Lower lobe of right lung (tissue), 2 donors: ENCODE measurements at places on chromosomes 1 and 21.

DNA sequence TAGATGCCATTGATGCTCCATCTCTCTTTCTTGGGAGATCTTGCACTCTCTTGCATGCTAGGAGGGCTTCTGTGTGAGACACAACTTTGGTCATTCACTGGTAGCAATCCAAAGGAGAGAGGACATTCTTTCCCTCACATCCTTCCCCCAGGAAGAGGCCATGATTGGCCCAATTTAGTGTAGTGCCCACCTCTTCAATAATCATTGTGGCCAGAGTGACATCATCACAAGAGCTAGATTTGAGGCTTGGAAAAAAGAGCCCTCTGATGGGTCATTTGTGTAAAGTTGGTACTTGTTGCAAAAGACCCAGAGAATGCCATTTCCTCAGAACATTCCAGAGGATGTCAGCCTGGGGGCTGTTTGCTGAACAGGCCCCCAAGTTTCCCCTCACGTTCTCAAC is 30.2 kb downstream of the S100A6 start:
- DNase-seq: no peak

GRCh38 chr21:25558123-25558522 is 49.2 kb downstream of the MRPL39 start:
- no peak for DNase-seq

DNA sequence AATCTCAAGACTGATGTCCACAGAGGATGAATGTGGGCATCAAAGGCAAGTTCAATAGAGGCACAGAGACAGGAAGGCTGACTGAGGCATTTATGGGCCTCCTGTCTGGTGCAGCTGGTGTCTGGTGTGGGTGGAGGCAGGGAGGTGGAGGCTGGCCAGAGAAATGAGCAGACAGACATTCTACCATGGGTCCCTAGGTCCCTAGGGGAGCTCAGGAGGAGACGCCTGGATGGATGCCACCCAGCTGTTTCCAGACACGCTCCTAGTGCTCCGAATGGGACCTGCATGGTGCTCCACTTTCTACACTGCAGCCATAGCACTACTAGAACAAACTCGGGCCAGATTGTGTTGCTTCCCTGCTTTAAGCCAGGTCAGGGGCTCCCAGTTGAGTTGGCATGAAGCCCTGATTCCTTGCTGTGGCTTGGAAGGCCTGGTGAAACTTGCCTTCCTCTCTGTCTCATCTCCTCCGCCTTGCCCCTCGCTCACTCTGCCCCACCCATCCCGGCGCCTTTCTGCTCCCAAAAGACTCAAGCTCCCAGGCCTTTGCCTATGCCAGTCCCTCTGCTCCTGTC is 25.3 kb downstream of the PADI2 start:
- no peak for DNase-seq

- DNase-seq: no peak
Measured at GRCh38 chr1:9459816-9460407, 79.4 kb upstream of the SLC25A33 start.

DNA sequence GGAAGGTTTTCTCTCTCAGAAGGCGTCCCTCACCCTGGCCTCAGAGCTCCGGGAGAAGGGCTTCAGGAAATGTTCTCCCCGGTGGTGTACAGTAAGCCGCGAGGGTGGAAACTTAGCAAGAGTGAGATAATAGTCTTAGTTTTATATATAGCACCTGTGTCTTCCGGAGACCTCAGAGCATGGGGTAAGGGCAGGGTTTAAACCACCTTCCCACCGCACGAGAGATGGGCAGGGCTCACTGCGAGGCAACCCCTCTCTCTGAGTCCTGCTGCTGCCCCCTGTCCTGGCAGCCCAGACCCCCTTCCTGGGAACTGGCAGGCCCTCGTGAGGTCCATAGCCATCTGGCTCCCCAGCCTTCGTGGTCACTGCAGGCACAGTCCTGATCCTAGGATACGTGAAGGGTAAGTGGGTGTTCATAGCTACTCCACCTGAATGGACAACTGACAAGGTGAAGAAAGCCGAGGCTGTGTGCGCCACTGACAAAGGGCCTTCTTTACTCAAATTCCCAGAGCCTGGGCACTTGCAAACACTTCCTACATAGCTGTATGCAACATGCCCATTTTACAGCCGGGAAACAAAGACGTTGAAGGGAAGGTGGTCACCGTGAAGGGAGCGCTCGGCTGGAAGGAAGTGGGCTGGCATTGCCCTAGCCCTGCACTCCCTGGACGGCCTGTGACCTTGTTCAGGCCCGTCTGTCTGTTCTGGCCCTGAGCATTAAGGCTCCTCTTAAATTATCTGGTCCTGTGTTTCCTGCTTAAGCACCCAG is 26.9 kb downstream of the ITPKB start:
- no peak for DNase-seq

DNA sequence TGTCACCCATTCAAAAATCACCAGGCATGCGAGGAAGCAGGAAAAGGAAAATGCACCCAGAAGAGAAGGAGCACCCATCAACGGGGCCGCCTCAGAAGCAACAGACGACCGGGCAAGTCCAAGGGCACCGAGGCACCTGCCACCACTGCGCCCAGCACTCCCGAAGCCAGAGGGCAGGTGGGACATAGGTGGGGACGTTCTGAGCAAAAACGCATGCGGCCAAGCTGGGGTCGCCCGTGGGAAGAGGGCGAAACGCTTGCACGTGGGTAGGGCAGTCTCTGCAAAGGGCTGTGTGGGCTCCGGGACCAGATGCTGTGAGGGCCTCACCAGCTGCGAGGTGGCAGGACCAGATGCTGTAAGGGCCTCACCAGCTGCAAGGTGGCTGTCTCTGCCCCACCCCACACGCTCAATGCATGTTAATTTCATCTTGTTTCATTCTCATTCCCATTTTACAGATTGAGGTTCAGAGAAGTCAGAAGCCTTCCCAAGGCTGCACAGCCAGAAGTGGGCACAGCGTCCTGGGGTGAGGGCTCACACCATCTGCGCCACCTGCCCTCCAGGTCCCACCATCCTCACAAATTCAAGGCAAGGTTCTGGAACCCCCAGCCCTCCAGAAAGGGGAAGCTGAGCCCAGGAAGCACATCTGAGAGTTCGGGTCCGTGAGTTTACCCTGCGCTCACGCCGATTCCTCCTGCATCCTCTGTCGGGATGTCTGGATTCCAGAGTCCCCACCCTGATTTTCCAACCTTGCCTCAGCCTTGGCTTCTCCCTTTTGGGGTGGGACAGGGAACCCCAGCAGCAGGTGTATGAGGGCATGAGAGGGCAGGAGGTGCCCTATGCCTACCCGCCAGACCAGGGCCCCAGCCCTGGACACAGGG is 8.2 kb upstream of the SAMD11 start:
- DNase-seq: peak; percentile 30

GRCh38 chr1:168343566-168343965 is 62.9 kb downstream of the TBX19 start:
- DNase-seq: no peak

DNA sequence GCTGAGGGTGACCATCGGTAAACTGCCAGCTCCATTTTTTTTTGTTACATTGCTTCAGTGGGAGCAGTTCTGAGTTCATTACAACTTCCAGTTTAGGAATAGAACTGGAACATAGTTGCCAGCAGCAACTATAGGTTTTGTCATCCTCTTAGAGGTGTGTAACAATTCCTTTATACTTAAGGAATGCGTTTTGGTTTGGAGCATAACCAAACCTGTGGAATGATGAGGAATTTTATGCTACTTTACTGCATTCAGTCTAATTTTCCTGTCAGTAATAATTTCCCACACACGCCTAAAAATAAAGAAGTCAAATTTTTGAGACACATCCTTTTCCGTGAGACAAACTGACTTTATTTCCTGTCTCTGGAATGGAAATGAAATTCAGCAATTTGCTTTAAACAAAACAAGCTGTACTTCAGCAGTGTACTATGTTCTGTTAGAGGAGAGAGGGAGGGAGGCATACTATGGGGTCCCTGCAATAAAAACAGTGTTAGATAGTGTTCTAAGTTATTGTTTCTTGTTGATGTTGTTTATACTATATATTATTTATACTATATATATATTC is 4.8 kb upstream of the AMPD1 start:
- DNase-seq: no peak

DNA sequence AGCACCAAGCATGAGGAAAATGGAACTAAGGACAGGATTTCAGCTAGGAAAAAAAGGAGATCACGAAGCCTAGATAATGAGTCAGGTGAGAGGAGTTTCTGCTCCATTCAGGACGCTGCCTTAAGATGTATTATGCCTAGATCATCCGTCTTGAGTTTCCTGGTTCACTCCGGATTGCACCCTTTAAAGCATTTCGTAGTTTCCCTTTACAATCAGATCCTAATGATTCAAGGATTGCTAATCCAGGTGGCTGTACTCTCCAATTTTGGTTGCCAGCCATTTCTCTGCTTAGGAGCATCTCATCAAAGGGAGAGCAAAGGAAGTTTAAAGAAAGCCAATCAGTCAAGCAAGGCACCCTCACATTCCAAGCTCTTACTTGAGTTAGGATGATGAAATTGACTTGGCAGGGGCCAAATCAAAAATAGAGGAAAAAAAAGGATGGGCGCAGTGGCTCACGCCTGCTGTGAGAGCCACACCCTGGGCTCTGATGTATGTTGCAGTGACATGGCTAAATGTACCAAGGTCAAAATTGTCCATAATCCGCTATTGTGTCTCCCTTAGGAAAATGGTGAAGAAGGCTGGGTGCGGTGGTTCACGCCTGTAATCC is 156.9 kb upstream of the SOD1 start:
- DNase-seq: no peak

DNA sequence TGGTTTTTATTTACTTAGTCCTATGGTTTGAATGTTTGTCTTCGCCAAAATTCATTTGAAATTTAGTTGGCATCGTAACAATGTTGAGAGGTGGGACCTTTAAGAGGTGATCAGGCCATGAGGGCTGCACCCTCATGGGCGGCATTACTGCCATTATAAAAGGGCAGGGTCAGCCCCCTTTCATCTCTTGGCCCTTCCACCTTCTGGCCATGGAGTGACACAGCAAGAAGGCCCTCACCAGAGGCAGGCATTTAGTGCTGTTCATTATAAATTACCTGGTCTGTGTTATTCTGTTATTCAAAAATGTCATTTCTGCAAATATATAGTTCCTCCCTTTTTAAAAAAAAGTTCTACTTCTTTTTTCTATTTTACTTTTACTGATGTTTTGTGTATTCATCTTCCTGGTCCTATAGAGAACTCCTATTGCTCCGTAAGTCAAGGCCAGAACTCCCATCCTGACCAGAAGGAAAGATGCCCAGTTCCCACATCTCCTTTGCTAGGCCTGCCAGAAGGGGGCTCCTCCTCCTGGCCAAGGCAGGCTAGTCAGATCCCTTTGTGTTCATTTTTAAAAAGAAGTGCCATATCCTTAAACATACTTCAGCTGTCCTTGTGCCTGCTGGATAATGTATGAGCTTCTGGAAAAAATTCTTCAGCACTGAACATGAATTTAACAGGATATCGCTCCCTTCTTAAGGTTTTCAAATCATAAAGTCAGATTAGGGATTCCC is 10.0 kb upstream of the LBR start:
- DNase-seq: no peak

DNA sequence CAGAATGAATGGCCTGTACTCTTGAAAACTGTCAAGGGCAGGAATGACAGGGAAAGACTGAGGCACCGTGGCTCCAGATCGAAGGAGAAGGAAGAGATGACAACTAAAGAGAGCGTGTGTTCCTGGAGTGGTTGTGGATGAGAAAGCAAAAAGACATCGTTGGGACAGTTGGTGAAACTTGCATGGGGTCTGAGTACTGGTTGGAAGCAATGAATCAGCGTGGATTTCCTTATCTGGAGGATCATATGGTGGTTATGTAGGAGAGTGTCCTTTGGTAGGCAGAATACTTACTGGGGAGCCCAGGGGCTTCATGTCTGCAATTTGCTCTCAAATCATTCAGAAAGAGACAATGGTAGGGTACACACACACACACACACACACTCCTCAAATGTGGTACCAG is 13.9 kb downstream of the LEMD1 start:
- no peak for DNase-seq

GRCh38 chr1:67824766-67825165 is 8.5 kb downstream of the GNG12 start:
- DNase-seq: no peak

- no peak for DNase-seq
Measured at GRCh38 chr1:25954282-25954938, 43.5 kb downstream of the PAFAH2 start.

- DNase-seq: no peak
Measured at GRCh38 chr1:15963968-15964648, 11.8 kb downstream of the ZBTB17 start.

- DNase-seq: no peak
Measured at GRCh38 chr1:221620437-221621384, 121.2 kb downstream of the DUSP10 start.

DNA sequence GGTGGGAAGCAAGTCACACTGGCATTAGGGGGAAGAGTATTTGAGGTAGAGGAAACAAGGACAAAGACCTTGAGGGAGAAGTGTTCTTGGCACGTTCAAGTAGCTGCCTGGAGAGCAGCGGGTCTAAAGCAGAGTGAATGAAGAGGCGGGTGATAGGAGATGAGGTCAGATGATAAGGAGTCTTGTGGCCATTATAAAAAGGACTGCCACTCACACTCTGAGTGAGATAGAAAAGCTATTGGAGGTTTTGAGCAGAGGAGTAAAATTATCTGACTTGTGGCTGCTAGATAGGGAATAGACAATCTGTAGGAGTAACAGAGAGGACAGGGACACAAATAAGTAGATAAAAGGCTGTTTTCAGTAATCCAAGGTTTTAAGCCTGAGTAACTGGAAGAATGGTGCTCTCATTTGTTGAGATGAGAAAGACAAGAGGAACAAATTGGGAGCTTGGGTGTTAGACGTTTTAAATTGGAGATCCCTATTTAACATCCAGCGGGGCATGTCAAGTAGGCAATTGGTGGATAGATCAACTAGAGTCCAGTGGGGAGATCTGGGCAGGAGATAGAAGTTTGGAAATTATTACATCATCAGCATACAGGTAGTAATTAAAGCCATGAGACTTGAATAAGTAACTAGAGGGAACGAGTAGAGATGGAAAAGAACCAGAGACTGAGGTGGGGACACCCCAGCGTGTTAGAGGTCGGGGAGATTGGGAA is 43.7 kb downstream of the HENMT1 start:
- no peak for DNase-seq

- DNase-seq: no peak
Measured at GRCh38 chr1:167893798-167894197, 20.1 kb downstream of the ADCY10 start.

GRCh38 chr1:115275216-115275615 is 62.8 kb downstream of the NGF start:
- DNase-seq: no peak

- DNase-seq: no peak
Measured at GRCh38 chr1:31239653-31240241, at the start of gene NKAIN1. Gene NKAIN1, minus strand, starts transcription at chr1:31239887. Its CDS starts 340 bp downstream, at chr1:31239547.

DNA sequence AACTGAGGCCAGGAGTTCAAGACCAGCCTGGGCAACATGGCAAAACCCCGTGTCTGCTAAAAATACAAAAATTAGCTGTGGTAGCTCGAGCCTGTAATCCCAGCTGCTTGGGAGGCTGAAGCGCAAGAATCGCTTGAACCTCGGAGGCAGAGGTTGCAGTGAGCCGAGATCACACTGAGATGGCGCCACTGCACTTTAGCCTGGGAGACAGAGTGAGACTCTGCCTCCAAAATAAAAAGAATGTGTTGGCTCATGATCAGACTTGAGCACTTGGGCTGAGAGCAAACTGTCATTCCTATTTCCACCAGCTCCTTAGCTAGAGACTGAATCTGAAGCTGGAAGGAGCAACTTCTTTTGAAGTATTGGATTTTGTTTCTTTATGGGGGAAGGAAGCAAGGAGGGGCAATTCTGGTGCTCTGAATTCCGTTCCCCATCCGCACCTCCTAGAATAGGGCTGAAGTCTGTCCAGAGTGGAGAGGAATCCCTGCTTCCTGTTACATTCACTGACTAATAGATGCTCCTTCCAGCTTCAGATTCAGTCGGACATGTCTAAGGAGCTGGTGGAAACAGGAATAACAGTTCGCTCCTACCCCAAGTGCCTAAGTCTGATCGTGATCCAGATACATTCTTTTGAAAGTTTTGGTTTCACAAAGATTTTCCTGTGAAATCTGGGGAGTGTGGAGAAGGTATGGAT is 3.8 kb downstream of the ZNF672 start:
- DNase-seq: peak; percentile 60
